Mesothelial cell of epicardium (in vitro differentiated cells): ENCODE measurements at places on chromosomes 4 and X. TPM values are rescaled to one million over a fixed set of nuclear protein-coding genes. Genes with fewer than 3 reads are reported as not detected.

CXCL1 gene
- total RNA-seq: 0.47 to 0.77 TPM (median 0.74 TPM) in 3 replicates

EVC2 gene
- 16.9 to 17.4 TPM (median 17.1 TPM) in 3 replicates for total RNA-seq

PWWP3B gene
- 3.9 to 4.1 TPM (median 4.0 TPM) in 3 replicates for total RNA-seq

PDLIM3 gene
- 8.4 to 11.2 TPM (median 9.2 TPM) in 3 replicates for total RNA-seq

HS3ST1 gene
- total RNA-seq: 3.4 to 6.2 TPM (median 5.6 TPM) in 3 replicates

PAGE2 gene
- total RNA-seq: not detected in 3 replicates

SRPX gene
- 14.5 to 18.6 TPM (median 17.1 TPM) in 3 replicates for total RNA-seq

- no peak for DNase-seq
Measured at GRCh38 chrX:135327299-135327698, 18.0 kb downstream of the ETDC start.

DNA sequence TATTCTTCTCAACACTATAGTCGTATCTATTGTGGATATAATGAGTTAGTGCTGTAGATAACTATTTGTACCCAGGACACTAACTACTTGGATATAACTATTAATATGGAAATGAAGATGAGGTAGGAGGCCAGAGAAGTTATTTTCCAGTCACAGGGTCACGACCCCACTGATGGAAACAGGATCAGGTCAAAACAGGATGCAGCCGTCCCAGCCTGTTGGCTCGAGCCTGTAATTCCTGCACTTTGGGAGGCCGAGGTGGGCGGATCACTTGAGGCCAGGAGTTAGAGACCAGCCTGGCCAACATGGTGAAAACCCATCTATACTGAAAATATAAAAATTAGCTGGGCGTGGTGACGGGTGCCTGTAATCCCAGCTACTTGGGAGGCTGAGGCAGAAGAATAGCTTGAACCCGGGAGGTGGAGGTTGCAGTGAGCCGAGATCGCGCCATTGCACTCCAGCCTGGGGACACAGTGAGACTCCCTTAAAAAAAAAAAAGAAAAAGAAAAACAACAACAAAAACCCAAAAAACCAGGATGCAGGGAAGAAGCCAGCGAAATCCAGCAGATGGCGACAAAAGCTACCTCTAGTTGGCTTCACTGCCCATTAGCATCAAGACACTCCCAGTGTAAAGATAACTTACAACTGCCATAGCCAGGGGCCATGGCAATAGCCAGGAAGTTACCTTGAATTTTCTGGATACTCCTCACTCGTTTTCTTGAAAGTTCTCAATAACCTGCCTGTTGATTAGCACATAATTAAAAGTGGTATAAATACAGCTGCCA is 37.9 kb upstream of the NKAP start:
- DNase-seq: no peak

- no peak for DNase-seq
Measured at GRCh38 chr4:17544205-17544604, 29.2 kb downstream of the CLRN2 start.

GRCh38 chrX:20230406-20230805 is 36.3 kb downstream of the RPS6KA3 start:
- DNase-seq: no peak

DNA sequence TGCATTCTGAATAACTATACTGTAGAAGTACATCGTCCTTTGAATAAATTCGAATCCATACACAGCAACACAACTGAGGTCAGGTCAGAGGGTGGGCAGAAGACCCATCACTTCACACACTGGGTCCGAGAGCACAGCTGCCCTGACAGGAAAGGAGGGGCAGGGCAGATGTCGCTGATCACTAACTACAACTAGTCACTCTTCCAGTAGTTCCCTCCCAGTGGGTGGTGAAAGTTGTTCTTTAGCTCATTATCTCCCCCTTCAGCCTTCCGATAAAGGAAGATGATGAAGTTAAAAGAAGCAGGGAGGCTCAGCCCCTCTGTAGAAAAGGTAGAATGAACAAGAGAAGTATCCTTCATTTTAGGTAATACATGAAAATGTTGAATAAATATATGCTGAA is 278.9 kb downstream of the INPP4B start:
- DNase-seq: no peak

DNA sequence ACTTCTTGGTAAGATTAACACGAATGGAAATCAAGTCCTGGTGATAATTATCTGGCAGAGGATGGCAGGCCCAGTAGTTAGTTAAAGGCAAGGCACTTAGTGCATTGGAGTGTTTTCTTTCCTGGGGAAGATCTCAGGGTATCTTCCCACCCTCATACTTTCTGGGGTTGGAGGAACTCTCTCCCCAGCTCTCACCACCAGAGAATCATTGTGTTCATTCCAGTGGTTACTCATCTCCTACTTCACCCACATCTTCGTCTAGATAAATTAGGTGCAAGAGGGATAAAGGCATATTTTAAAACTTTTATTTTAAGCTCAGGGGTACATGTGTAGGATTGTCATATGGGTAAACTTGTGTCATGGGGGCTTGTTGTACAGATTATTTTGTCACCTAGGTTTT is 67.5 kb upstream of the SH3RF1 start:
- DNase-seq: no peak

GRCh38 chr4:181952478-181952877 is 290.7 kb upstream of the TENM3 start:
- peak; percentile 42 for DNase-seq

- DNase-seq: no peak
Measured at GRCh38 chr4:89136525-89136924, 25.2 kb downstream of the TIGD2 start.

- no peak for DNase-seq
Measured at GRCh38 chr4:76055016-76055415, 19.1 kb upstream of the CXCL11 start.

DNA sequence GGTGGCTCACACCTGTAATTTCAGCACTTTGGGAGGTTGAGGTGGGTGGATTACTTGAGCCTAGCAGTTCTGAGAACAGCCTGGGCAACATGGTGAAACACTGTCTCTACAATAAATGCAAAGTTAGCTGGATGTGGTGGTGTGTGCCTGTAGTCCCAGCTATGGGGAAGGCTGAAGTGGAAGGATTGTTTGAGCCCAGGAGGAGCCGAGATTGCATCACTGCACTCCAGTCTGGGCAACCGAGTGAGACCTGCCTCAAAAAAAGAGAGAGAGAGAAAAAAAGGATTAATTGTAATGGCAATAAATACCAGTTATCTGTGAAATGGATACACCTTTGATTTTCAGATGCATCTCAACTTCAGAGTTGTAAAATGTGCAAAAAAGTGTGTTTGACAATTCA is 58.8 kb downstream of the SPRY1 start:
- no peak for DNase-seq

DNA sequence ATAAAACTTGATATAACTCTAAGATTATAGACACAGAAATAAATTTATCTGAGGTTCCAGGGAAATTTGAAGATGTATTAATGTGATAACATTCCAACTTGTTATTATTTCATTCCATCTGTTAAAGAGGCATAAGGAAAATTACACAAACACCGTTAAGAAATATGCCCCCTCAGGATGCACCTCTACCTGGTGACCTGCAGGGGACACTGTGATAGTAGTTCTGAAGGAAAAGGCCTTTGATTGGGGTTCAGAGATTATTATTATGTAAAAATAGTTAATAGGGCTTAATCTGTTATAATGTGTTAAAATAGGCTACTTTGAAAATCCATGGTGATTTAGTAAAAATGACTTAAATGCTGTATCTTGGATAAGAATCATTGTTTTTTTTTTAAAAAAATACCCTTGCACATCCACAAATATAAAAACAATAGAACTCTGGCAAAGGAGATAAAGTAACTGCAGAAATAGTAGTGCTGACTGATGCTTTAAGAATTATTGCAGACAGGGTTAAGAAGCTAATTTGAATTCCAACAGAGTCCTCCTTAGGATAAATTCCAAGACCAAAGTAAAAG is 6.1 kb upstream of the ABRAXAS1 start:
- no peak for DNase-seq

DNA sequence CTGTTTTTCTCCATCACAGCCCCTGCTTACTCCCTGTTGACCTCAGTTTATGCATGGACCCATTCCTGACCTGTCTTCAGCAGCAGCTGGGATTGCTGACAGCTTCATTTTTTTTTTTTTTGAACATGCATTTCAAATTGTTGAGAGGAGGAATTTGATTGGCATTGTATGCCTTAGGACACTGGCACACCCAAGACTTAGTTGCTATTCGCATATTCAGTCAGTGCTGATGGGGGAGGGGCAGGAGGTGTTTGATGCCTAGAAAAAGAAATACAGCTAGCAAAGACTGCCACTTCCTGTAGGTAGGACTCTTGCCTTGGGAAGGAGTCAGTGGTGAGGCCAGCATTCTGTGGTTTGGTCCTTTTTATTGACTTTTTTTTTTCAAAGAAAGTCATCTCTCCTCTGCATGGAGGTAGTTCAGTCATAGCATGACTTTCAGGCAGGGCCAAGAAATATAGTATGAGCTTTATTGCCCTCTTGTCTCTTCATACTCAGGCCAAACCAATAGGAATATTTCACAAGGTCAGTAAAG is 33.6 kb upstream of the XK start:
- no peak for DNase-seq

- DNase-seq: no peak
Measured at GRCh38 chrX:25599061-25599460, 539.1 kb upstream of the MAGEB18 start.

DNA sequence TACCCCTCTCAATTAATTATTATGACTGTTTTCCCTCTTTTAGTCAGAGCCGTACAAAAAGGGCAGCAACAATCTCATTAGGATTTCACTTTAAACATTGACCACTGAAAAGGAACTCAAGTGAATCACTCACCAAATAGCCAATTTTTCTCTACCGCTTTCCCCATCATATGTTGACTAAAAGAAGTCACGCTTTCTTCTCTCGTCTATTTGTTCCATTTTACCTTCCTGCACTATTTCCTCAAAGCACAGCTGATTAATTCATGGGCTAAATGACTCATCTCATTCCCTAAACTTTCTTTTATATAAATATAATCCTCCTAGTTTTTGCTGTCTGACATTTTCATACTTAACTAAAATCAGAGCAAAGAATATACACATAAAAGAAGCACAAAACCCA is 8.2 kb downstream of the MID1 start:
- DNase-seq: no peak

DNA sequence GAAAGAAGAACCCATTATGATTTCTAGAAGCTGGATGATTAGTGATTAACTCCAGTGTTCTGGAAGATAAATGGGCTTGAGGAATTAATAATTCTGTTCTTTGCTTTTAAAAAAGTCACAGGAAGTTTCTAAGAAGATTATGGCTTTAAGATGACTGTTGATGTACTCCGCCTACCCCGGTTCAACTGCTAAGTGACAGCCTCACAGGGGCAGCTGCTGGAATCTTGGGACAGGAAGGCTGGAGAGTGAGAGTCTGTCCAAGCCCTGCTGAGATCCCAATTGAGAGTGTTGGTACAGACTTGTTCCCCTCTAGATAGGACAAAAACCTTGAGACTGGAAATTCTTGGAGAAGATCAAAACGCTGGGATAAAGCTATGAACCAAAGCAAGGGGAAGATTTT is 37.3 kb downstream of the NPY1R start:
- no peak for DNase-seq

- DNase-seq: no peak
Measured at GRCh38 chr4:76538296-76538695, 103.3 kb downstream of the SHROOM3 start.

- no peak for DNase-seq
Measured at GRCh38 chr4:153521999-153522801, 56.0 kb downstream of the TMEM131L start.

DNA sequence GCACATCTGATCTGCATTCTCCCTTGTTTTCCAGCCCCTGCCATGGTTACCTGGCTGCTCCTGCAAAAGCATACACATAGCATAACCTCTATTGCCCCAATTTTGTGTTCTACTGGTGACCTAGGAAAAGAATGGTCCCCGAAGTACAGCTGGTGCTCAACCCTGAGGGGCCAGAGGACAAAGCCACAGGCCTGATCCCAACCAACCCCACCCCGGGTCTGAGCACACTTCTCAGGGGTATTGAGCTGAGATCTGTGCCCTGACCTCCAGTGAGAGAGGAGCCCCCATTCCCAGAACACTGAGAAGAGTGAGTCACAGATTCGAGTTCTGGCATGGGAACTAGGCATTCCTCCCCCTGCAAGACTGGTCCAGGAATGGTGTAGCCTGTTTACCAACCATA is 465.5 kb upstream of the ACTRT1 start:
- DNase-seq: no peak

GRCh38 chr4:184769141-184769765 is 35.4 kb upstream of the CENPU start:
- DNase-seq: no peak

DNA sequence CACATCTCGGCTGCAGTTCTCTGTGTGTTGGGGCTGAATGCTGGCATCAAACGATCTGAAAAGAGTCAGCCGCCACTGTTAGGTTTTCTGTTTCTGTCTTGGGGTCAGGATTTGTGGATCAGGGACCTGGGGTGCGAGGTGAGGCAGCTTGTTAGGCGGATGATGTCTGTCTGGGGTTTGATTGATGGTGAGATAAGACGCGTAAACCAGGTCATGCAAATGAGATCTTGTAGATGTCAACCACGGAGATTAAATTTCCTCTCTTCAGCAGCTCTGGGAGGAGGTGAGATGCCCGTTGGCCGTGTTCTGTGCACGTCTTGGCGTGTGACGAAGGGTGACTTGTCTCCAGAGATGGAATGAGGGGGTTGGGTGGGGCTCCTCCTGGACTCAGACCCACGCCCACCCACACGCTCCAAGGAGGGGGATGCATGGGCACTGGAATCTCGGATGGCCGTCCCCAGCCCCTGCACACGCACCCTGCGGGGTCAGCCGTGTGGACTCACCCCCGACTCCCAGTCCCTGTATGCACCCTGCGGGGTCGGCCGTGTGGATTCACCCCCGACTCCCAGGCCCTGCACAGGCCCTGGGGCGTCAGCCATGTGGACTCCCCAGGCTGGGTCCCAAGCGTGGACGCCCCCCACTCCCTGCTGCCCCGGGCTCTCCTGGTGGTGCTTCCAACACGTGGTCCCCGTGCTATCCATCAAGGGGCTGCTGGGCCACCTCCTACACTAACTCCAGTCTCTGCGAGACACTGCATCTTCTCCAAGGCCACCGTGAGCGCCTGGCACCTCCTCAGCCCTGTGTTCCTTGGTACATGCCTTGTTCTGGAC is 16.0 kb upstream of the UVSSA start:
- peak; percentile 13 for DNase-seq

DNA sequence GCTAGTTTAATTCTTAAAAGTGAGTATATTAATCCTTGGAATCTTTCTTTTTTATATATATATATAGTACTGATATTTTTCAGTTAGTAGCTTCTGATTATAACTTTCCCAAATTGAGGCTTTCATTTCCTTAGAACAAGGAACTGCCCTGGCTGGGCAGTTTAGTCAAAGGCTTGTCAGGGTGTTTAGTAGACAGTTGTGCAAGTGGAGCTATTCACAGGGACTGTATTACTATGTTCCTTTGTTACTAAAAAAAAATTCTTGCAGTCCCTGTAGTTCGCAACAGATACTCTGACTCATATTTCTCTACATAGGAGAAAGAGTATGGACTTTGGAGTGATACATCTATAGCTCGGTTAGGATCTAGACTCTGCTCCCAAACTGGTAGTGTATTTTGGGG is 20.8 kb downstream of the USO1 start:
- DNase-seq: no peak
